ENCODE measurements at places on chromosomes 7 and 10.

DNA sequence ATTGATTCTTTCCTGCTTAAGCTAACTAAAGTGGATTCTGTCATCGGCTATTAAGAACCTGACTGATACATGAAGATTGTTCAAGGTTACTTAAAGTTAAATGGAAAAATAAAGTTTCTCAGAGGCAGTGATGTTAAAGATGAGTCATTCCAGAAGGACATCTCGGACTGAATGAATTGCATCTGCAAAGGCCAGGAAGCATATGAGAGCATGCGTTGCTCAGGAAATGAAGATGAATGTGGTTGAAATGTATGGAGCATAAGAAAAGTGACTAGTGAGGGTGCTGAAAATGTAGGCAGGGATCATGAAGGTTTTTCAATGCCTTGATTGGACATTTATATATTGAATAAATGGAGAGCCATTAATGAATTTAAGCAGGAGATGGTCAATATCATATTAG, 133.9 kb upstream of the GHITM start:
- DNase-seq: no peak

GRCh38 chr7:52247518-52247917, 787.9 kb upstream of the POM121L12 start:
- no peak for DNase-seq

DNA sequence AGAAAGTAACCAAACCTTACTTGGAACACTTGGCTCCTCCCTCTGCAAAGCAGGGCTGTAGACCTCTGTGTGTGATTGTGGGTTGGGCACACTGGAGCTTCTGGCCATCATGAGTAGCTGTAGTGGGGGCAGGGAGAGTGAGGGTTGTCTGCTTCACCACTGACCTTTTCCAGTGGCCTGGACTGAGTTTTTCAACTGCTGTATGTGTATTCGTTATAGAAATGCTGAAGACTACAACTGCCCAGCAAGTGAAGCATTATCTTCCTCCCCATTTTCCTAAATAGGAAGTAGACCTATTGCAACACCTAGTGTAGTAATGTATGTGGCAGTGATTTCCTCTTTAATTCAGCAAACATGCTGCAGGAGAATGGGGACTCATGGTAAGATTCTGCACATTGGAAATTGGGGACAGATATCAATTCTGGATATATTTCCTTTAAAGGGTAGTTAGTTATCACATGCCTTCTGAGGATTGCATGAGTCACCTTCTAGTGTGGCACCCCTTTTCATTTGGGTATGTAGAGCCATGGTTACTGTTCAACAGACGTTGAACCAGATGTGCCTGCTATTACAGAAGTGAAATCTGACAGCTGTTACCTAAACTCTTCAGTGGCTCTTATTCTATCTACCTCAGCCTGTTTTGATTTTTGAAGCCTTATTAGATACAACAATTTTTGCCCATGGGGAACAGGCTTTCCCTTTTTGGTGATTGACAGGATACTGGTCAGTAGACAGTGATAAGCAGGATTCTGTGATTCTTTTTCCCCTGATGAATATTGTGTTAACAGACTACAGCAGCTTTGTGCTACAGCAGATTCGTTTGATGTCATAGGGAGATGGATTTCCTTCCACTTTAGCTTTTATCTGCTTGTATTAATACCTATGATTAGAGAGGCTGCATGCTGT, 130.9 kb downstream of the SND1 start:
- no peak for DNase-seq

- no peak for DNase-seq
These were observed 3.1 kb upstream of the ST7 start for GRCh38 chr7:116949941-116950801.

DNA sequence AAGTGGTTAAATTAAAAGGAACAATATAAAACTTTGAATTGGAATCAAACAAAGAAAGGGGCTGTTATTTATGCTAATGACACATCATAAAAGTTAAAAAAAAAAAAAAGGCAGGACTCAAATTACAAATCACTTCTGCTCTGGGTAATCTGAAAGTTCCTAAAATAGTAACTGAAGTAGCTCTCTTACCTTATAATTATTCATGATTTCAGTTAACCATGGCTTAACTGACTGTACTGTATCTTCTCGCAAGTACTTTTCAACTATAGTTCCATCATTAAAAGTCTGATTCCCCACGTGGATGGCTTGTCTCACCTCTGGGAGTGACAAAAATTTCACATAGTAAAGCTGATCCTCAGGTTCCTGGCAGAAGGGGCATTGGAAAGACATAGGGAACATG, 82.5 kb downstream of the CPVL start:
- no peak for DNase-seq

GRCh38 chr10:59435707-59436106, 73.4 kb upstream of the FAM13C start:
- DNase-seq: no peak

GRCh38 chr7:30327813-30328212, 43.4 kb downstream of the ZNRF2 start:
- no peak for DNase-seq

DNA sequence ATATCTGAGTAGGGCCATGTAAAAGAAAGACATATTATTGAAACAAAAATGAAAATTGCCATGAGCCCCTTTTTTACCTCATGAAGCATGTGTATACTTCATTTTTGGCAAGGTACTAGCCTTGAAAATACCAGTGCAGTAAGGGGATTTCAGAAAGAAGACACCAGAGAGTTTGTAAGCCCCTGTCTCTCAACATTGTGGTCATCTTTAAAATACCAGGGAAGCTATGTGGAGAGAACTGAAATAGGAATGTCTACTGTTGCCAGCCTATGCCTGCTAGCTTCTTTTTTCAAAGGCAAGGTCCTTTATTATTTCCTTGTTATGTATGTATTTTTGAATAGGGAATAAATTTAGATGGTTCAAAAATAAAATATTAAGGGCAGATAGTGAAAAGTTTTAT, 57.8 kb downstream of the CASD1 start:
- DNase-seq: no peak

All from HepG2 (cell line).